Bone marrow (tissue), 2 donors: ENCODE measurements at places on chromosomes 13 and 19.
A peak's percentile ranks its signal among the peaks of the same experiment; 100 is the strongest.

GRCh38 chr13:40671956-40672764 lies 5.7 kb upstream of the FOXO1 start:
- DNase-seq: no peak

GRCh38 chr13:65929436-65929835 lies 1300.7 kb downstream of the PCDH9 start:
- no peak for DNase-seq

- DNase-seq: no peak
These were observed 171.1 kb downstream of the URI1 start for GRCh38 chr19:30113186-30113585.

- no peak for DNase-seq
These were observed 143.9 kb upstream of the ZNF536 start for GRCh38 chr19:30228113-30228834.

DNA sequence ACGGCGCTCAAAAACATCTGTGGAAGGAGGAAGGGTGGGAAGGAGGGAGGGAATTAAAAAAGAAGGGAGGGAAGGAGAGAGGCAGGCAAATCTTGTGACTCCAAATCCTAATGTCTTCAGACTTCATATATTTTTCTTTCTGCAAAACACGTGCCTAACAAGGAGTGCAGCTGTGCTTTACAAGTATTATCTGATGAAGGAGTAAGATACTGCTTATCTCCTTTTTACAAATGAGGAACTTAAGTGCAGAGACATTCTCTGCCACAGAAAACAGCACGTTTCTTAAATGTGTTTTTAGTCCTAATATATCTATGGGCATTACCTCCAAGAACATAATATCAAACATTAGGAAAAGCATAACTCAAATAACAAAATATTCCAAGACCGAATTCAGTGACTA lies 6.5 kb downstream of the FLT3 start:
- DNase-seq: peak; percentile 52

DNA sequence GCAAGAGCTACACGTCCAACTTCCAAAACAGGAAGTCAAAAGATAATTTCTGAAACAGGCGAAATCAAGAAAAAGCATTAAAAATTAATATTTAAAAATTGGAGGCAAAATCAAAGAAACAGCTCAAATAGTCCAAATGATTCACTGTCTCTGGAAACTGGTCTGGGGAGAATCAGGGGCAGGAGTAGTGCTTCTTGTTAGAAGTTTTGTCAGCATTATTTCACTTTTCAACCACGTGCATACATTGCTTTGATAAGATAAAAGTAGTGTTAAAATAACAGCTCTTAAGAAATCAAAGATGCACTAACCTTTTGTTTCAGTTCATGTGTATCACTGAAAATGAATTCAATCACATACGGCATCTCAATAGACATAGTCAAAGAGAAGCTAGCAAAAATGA lies 53.8 kb downstream of the PARP4 start:
- no peak for DNase-seq

- no peak for DNase-seq
These were observed 134.7 kb downstream of the FGF14 start for GRCh38 chr13:102267191-102267590.

DNA sequence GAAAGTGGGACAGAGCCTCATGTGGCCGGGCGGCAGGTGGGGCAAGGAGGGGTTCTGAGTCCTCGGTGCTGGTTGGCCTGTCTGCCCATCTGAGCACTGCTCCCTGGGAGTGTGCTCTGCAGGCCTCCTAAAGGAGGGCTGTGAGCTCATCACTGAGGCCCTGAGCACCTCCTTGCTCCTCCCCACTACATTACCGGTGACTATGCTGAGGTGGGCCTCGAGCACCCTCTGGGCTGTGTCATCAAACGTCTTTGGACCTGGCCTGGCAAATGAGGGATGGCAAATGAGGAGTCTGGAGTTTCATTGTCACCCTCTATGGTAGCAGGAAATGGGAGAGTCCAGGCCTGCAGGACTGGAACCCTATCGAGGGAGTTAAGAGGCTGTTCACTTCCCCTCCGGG lies 38.8 kb upstream of the ZNF429 start:
- DNase-seq: no peak

DNA sequence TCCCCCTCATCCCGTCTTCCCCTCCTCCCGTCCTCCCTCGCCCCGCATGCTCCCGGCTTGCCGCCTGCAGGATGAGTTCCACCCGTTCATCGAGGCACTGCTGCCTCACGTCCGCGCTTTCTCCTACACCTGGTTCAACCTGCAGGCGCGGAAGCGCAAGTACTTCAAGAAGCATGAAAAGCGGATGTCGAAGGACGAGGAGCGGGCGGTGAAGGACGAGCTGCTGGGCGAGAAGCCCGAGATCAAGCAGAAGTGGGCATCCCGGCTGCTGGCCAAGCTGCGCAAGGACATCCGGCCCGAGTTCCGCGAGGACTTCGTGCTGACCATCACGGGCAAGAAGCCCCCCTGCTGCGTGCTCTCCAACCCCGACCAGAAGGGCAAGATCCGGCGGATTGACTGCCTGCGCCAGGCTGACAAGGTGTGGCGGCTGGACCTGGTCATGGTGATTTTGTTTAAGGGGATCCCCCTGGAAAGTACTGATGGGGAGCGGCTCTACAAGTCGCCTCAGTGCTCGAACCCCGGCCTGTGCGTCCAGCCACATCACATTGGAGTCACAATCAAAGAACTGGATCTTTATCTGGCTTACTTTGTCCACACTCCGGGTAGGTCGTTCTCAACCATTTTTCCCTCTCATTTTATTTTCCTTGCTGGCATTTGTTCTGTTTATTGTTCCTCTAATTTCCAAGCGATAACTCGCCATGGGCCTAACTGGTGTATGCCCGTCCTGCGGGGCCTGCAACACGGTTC lies 29.8 kb downstream of the NFIX start:
- DNase-seq: no peak

DNA sequence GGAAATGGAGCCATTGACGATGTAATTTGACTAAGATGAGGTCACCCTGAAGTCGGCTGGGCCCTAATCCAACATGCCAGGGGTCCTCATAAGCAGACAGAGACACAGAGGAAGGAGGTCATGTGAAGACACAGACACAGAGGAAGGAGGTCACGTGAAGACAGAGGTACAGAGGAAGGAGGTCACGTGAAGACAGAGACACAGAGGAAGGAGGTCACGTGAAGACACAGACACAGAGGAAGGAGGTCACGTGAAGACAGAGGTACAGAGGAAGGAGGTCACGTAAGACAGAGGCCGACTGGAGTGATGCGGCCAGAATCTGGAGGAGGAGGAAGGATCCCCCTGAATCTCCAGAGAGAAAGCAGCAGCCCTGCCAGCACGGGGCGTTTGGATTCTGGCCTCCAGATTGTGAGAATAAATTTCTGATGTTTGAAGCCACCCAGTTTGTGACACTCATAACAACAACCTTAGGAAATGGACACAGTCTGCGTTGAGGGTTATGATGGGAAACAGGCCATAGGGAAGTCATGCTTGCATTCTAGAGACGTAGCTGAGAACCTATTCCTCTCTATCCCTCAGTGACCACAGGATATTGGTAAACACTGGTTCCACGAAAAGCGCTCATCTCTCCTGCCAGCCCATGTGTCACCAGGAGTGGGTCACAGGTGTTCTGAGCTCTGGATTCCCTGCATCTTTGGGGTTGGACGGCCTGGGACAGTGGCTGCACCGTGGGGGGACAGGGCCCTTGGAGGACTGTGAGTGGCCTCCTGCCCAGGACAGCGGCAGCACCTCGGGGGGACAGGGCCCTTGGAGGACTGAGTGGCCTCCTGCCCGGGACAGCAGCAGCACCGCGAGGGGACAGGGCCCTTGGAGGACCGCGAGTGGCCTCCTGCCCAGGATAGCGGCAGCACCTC lies 108.5 kb downstream of the SOX1 start:
- DNase-seq: no peak

DNA sequence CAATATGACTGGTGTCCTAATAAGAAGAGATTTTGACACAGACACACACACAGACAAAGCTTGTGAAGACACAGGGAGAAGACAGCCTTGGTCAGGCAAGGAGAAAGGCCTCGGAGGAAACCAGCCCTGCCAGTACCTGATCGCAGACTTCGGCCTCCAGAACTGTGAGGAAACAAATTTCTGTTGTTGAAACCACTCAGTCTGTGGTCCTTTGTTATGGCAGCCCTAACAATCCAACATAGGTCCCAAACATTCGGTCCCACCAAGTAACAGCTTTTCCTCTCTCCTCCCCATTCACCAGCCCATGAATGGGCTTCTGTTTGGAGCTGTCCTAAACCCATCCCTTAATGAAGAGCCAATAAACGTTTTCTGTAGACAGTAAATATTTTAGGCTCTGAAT lies 36.4 kb upstream of the UBAC2 start:
- no peak for DNase-seq

- DNase-seq: no peak
These were observed 7.1 kb downstream of the PCDH20 start for GRCh38 chr13:61408571-61408970.

DNA sequence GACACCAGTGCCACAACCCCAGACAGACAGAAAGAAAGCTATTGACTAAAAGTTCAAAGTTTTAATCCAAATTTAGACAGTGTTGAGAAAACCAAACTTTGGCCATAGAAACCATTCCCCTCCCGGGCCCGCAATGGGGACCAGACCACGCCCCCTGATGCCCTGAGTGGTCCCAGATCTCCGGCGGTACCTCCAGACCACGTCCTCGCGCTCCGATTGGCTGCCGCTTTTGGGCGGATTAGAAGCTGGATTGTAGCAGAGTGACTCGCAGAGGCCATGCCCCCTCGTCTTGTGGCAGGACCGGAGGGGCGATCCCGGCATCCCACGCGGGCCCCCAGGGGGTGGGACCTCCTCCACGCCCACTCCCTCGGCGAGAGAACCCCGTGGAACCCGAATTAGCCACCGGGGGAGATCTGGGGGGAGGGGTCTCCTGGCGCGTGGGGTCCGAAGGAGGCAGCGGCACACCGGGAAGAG lies 797 bp upstream of the HSD17B14 start:
- peak; percentile 7 for DNase-seq

DNA sequence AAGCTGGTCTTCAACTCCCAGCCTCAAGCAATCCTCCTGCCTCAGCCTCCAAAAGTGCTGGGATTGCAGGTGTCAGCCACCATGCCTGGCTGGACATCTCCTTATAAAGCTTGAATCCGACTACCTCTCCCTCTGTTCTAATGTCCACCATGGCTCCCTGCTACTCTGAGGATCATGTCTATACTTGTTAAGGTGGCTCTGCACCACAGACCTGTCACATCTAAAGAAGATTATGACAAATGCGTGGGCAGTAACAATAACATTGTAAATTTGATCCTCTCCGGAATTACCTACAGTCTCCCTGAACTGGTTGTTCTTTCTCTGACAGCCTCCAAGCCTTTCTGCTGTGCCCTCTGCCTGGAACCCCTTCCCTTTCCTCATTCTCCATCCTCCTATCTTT lies 1.8 kb downstream of the NXNL1 start:
- DNase-seq: no peak

- peak; percentile 89 for DNase-seq
These were observed 75.1 kb downstream of the GNG7 start for GRCh38 chr19:2627319-2627829.

GRCh38 chr13:31982124-31982523 lies 49.5 kb upstream of the FRY start:
- no peak for DNase-seq

GRCh38 chr13:114143806-114144605 lies 11.6 kb upstream of the RASA3 start:
- no peak for DNase-seq

DNA sequence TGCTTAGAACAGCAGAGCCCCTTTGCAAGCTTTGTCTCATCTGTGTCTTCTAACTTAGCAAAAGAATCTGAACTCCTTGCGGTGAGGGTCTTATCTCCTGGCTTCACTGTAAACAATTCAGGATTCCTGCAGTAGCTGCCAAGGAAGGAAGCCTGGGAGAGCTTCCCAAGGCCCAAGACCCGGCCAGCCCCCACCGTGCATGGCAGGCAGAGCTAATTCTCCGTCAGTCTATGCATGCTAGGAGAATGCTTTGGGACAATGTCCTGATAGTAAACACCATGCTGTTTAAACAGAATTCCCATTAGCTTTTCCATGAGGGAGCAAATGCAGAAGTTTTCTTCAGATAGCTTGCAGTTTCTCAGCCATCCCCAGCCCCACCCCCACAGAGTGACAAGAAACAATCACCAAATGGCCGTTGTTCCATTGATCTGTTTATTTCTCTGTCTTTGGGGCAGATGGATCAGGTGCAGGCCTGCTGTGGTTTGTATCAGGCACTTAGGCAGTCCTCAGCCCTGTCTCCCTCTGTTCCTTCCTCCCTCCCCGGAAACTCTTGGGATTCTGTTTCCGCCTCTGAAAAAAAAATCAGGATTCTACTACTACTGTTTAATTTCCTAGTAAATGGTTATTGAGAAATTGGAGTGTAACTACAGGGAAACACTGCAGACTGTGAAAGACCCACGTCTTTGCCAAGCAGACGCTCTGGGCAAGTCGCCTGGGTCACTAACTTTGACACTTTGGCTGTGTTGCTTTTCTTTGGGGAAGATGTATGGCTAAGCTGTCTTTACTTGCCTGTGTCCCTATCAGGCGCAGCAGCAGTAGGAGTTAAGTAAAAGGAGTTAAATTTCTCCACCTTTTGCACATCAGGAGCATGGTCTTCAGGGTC lies 40.7 kb upstream of the SPATA13 start:
- DNase-seq: no peak
